ENCODE measurements at places on chromosomes 2 and 18. TPM values are rescaled to one million over a fixed set of nuclear protein-coding genes. Genes with fewer than 3 reads are reported as not detected.

Gene ITGB6
- total RNA-seq, result 302 TPM

Gene NXPH2
- total RNA-seq, result 0.57 TPM

Gene L3MBTL4
- total RNA-seq, result 15.2 TPM

Gene MRPL30
- 24.6 TPM for total RNA-seq

Gene BUB1
- total RNA-seq, result 1.8 TPM

- no peak overlapping the region for H3K4me3 ChIP-seq
- DNase-seq, result no peak
- H3K27ac ChIP-seq, result no peak overlapping the region
- no peaks in the 10 kb centered on the region for H3K36me3 ChIP-seq
Observed at GRCh38 chr18:41524674-41525470, 430.2 kb upstream of the PIK3C3 start.

GRCh38 chr2:38116762-38117161 is 40.8 kb upstream of the CYP1B1 start:
- DNase-seq, result no peak
- H3K4me1 ChIP-seq, result peaks cover under 1% of the 10 kb centered on the region
- H3K27me3 ChIP-seq, result no peaks in the 10 kb centered on the region
- H3K27ac ChIP-seq, result no peak overlapping the region

DNA sequence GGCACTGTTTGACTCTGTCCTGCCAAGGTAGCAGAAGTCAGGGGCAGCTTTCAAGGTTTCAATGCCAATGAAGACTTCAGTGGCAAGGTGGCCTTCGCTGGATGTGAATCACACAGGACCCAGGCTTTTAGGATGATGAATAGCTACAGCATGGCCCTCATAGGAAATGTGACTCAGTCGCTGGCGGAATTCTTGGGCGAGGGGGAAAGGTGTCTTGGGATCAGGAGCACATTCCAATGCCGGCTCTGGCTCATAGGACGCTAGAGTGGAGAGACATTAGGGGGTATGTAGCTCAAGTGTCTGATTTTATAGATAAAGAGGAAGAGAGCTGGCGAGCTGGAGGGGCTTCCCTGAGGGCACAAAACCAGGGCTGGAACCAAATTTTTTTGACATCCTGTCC is 68.6 kb downstream of the SMIM21 start:
- no peaks in the 10 kb centered on the region for H3K4me1 ChIP-seq
- no peaks in the 10 kb centered on the region for H3K27me3 ChIP-seq
- no peaks in the 10 kb centered on the region for H3K36me3 ChIP-seq
- H3K4me3 ChIP-seq, result no peak overlapping the region

DNA sequence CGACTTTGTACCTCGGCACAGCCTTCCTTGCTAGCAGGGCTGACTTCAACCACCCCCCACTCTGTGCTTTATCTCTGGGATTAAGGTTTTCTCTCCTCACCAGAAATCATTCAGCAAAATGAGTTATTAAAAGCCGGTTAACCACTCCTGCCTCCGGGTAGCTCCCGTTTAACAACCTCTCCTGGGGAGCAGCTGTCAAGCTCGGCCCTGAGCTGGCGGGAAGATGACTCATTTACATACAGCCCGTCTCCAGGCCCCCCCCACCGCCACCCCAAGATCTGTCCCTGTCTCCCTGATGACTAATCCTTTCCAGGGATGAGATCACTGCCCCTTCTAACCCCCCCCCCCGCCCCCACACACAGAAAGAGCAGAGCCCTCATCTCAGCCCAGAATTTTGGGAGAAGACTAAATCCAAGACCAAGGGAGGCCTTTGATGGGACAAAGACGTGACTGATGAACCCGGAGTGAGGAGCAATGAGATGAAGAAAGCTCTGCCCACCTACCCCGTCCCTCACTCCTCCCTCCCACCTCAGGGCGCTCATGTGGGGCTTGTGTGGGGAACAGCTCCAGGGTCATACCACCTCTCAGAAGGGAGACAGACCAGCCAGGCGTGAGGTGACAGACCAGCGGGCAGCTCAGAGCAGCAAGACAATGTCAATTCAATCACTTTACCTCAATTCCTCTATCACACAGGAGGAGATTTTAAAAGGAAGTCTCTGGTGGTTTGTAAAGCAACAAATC is 131.4 kb downstream of the MSH2 start:
- no peak for DNase-seq
- H3K27ac ChIP-seq, result no peak overlapping the region
- H3K4me3 ChIP-seq, result no peak overlapping the region
- no peaks in the 10 kb centered on the region for H3K36me3 ChIP-seq
- no peaks in the 10 kb centered on the region for H3K4me1 ChIP-seq
- H3K27me3 ChIP-seq, result no peaks in the 10 kb centered on the region

DNA sequence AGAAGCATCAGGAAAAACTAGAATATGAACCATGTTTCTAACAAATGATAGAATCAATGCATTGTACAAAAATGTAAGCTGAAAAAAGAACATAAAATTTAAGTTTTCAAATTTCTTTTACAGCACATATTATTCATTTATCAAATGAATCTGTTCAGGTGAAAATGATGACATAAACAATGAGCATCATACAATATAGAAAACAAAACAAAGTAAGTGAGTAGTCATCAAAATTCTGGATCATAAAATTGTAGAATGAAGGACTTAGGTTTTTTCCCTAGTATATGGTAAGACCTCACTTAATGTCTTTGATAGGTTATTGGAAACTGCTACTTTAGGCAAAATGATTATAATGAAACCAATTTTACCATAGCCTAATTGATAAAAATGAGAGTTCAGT is 427.0 kb upstream of the KCNH7 start:
- no peaks in the 10 kb centered on the region for H3K4me1 ChIP-seq
- no peaks in the 10 kb centered on the region for H3K36me3 ChIP-seq
- no peak overlapping the region for H3K4me3 ChIP-seq
- no peak overlapping the region for H3K27ac ChIP-seq

GRCh38 chr2:218925434-218925833 is 34.0 kb upstream of the CDK5R2 start:
- H3K27me3 ChIP-seq, result no peaks in the 10 kb centered on the region
- H3K4me3 ChIP-seq, result no peak overlapping the region
- H3K4me1 ChIP-seq, result no peaks in the 10 kb centered on the region
- H3K36me3 ChIP-seq, result no peaks in the 10 kb centered on the region
- no peak overlapping the region for H3K27ac ChIP-seq
- no peak for DNase-seq

DNA sequence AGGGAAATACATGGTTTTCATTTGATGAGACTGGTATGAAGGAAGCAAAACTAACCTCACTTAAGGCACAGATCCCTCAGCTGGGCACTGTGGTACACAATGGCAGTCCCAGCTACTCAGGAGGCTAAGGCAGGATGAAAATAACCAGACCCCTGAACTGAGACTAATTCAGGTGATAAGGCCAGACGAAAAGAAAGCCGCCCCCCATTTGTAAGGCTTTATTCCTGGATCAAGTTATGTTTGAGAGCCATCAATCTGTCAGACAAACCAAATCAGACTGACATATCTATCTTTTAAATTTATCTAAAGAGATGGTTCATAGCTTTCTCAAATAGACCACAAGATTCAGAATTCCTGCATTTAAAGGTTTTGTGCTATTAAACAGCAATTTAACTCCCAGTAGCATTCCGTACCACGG is 4.1 kb downstream of the SRSF7 start:
- no peak for DNase-seq
- H3K36me3 ChIP-seq, result peaks cover 28% of the 10 kb centered on the region
- H3K4me1 ChIP-seq, result peaks cover 11% of the 10 kb centered on the region
- H3K27ac ChIP-seq, result no peak overlapping the region

DNA sequence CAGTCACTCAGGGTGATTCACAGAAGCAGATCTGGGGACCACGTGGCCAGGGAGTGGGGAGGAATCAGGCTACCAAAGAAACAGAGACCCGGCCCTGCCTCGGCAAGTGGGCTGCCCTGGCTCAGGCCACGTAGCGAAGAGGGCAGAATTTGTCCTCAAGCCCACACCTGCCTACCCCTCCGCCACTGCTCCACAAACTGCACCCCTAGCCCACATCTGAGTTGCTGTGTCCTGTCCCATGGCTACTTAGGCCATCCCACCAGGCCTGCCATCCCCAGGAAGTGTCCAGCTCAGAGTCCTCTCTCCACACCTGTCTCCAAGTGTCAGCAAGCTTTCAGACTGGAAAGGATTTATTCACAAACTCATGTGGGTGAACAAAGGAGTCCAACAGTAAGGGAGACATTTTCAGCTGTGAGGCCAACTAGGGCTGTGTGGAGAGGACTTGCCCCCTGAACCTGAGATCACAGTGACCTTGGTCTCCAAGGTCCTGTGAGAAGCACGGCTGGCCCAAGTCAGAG is 31.7 kb upstream of the ASPRV1 start:
- H3K4me1 ChIP-seq, result no peaks in the 10 kb centered on the region
- H3K36me3 ChIP-seq, result no peaks in the 10 kb centered on the region
- H3K27ac ChIP-seq, result no peak overlapping the region
- no peak overlapping the region for H3K4me3 ChIP-seq

GRCh38 chr18:9608298-9608697 is 6.1 kb downstream of the PPP4R1 start:
- peaks cover 20% of the 10 kb centered on the region for H3K4me1 ChIP-seq
- H3K27ac ChIP-seq, result no peak overlapping the region
- no peak overlapping the region for H3K4me3 ChIP-seq
- no peaks in the 10 kb centered on the region for H3K27me3 ChIP-seq
- peaks cover 2% of the 10 kb centered on the region for H3K36me3 ChIP-seq

DNA sequence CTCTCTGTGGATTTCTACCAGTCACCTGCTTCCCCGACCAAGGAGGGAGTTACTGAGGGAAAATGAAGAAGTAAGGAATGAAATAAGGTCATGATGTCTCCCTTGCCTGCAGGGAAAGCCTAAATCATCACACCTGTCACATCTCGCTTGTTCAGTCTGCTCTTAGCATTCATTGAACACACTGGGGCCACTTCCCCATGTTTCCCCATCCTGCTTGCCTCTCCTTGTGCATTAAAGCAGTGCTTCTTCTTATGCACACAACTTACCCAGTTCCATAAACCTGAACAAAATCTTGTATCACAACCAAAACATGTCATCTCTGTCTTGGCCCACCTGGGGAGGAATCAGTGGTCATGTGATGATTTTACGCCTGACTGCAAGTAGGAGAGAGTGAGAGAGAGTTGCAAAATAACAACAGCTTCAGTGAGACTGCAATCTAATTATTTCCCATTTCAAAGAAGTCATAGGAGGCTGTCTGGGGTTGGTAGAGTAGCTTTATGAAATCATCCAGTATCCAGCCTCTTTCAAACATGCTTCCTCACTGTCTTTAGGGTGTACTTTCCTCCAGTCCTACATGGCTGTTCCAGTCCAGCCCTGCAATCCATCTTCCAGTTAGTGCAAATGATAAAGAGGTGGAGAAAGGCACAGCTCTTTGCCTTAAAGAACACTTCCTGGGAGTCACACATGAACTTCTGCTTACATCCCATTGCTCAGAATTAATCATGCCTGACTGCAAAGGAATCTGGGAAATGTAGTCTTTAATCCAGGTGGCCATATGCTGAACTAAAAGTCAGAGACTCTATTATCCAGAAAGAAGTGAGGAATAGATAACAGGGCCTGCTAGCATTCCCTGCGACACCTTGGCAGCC is 220.1 kb downstream of the HAUS1 start:
- no peak overlapping the region for H3K27ac ChIP-seq
- peak; percentile 80 for DNase-seq
- H3K4me3 ChIP-seq, result no peak overlapping the region
- H3K27me3 ChIP-seq, result no peaks in the 10 kb centered on the region

GRCh38 chr18:75395137-75395536 is 32.4 kb downstream of the SMIM21 start:
- no peaks in the 10 kb centered on the region for H3K27me3 ChIP-seq
- no peaks in the 10 kb centered on the region for H3K4me1 ChIP-seq
- H3K36me3 ChIP-seq, result no peaks in the 10 kb centered on the region
- H3K4me3 ChIP-seq, result no peak overlapping the region
- no peak overlapping the region for H3K27ac ChIP-seq
- no peak for DNase-seq

DNA sequence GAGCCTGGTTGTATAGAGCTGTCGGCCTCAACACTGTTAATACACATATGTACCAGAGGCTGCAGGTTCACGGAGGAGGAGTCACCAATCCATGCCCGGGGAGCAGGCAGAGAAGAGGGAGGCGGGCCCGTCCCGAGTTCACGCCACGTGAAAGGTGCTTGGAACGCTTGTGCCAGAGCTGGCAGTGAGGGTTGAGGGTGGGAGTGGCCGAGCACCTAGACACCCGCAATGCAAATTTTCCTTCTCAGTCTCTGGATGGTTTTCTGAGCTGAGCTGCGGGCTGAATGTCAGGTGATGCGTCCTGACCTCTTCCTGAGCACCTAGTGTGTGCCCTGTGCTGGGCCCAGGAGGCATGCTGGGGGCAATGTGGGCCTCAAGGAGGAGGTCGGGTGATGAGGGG is 52.2 kb downstream of the ODC1 start:
- no peak overlapping the region for H3K27ac ChIP-seq
- no peak for DNase-seq
- H3K4me1 ChIP-seq, result peaks cover 14% of the 10 kb centered on the region

DNA sequence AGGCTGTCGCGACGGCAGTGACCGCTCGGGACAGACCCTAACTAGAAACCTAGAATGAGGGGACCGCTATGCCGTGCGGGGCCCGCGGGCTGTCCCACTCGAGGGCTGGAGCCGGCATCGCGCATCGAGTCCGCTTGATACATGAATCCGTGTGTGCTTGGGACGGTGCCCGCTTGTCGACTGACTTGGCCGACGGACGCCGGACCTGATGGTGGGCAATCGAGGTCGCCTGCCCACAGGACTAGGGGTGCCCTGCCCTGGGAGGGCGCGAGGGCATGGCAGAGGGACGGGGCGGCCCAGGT is 749 bp upstream of the PTMA start:
- H3K4me1 ChIP-seq, result peaks cover 5% of the 10 kb centered on the region
- DNase-seq, result no peak
- peak overlapping the region; percentile 67 for H3K4me3 ChIP-seq
- no peaks in the 10 kb centered on the region for H3K27me3 ChIP-seq

DNA sequence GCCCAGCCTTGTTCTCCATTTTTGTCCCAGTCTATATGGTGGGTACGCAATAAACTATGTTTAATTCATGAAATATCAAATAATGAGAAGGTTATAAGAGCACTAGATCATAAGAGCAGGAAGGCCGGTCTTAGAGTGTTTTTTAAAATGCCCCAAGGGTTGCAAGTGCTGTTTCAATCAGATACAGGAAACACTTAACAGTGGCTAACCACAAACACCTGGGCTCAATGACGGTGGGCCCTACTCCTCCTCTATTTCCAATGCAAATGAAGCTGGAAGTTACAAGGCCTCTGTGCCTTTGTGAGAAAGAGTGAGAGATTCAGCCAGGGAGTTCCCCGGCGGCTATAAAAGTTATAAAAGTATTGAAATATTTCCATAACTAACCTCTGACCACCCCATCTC is 18.9 kb upstream of the WDR33 start:
- H3K27me3 ChIP-seq, result no peaks in the 10 kb centered on the region
- DNase-seq, result peak; percentile 69
- H3K27ac ChIP-seq, result no peak overlapping the region
- no peaks in the 10 kb centered on the region for H3K4me1 ChIP-seq
- no peaks in the 10 kb centered on the region for H3K36me3 ChIP-seq

DNA sequence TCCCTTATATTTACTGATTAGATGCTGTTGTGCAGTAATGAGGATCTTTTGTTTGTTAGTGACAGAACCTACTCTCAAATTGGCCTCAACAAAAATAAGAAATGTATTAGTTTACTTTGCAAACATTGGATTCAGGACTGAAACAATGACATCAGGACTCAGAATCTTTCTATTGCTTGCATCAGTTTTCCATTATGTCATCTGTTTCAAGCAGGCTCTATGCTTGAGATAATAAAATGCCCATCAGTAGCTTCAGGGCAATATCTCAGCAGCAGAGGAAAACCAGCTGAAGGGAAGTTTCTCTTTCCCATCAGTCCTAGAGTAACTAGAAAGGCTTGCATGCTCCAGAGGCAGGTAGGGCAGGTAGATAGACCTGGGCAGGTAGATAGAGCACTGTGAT is 375.5 kb upstream of the SLC8A1 start:
- no peak for DNase-seq
- no peak overlapping the region for H3K27ac ChIP-seq
- no peaks in the 10 kb centered on the region for H3K36me3 ChIP-seq
- no peak overlapping the region for H3K4me3 ChIP-seq
- no peaks in the 10 kb centered on the region for H3K4me1 ChIP-seq

Measured in kidney (tissue), 22 donors.